ENCODE measurements at places on chromosomes 12 and 14.

DNA sequence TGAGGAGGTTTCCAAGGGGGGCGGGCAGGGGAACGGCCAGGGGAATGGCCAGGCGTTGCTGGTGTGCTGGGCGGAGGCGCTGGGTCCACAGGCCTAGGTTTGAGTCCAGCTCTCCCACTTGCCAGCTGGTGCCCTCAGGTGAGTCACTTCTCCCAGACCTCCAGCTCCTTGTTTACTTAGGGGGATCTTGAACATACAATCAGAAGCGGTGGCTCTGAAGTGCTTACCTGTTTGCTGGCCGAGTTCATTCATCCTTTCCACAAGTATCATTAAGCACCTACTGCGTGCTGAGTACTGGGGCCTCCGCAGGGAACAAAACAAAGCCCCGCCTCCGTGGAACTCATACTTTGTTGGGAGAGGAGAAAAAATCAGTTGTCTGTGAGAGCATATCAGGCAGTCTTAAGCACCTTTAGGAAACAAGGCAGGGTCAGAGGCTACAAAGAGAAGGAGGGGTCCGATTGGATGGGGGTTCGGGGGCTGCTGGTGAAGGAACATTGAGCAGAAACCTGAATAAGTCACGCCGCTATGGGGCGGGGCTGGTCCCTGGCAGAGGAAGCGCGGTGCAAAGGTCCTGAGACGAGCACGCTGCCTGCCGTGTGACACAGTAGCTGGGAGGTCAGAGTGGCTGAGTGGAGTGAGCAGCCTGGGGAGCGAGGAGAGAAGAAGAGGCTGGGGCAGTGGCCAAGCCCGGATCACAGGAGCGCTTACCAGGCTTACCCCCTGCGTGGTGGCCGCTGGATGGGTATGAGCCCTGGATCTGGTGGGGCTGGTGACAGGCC, 15.1 kb downstream of the MVK start:
- DNase-seq, result peak; percentile 93

- peak; percentile 48 for DNase-seq
These were observed 242.2 kb upstream of the OR4E1 start for GRCh38 chr14:21915826-21916225.

DNA sequence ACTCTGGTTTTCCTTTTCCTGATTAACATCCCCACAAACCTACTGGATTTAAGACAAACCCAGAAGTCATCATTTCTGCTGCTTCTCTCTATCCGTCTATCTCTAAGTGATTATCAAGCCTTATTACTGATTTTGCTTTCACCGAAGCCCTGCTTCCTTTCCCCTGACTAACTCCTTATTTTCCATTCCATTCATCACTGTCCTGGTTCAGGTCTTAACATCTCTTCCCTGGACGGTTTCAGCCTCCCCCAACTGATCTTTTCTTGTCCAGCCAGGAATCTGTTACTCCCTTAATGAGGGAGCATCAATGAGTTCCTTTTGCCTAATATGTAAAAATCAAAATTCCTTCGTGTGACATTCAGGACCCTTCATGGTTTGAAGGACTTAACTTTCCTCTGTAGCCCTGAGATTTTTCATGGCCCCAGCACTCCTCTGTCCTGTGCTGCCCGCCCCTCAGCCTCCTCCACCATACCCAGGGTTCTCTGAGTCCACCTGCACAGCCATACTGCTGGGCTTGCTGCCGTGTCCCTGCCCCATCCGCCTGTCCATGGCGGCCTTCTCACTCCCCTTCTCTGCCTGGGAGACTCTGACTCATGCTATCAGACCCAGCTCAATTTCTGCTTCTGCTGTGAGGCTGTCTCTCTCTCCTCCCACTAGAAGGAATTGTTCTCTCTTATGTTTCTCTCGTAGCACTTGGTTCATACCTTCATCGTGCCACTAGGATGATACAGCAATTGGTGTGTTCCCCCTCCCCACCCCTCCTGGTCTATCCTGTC, 167.8 kb upstream of the HIF1A start:
- DNase-seq, result peak; percentile 63

GRCh38 chr12:19457561-19457960, 18.3 kb downstream of the AEBP2 start:
- DNase-seq, result no peak

GRCh38 chr12:129719416-129719815, 184.4 kb downstream of the TMEM132D start:
- no peak for DNase-seq

DNA sequence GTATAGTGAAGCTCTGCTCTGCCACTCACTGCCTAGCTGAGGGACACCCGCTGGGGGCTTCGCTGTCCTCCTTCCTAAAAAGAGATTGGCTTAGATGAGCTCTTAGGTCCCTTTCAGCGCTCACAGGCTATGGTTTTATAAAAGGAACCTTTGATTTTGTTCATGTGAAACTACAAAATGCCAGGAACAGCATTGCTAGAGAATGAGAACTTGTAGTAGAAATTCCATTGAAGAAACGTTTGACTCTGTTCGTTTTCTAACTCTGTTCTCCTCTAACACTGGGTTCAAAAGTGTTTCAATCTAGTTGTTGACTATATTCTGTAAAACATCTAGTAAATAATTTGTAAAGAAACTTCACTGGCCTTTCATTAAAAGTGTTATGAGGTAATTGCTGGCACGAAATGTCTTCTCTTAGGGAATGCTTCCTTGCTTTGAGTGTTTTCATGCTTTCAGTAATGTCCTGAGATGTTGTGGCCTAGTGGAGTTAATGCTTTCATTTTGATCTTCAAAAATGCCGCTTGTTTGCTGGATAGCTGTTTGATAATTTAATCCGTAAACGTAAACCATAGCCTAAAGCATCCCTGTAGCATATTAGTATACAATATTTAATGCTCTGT, 1.6 kb downstream of the MARK3 start:
- no peak for DNase-seq

- DNase-seq, result no peak
These were observed 4.9 kb upstream of the RIC8B start for GRCh38 chr12:106769546-106769945.

GRCh38 chr12:118274066-118274465, 98.6 kb downstream of the TAOK3 start:
- DNase-seq, result no peak

DNA sequence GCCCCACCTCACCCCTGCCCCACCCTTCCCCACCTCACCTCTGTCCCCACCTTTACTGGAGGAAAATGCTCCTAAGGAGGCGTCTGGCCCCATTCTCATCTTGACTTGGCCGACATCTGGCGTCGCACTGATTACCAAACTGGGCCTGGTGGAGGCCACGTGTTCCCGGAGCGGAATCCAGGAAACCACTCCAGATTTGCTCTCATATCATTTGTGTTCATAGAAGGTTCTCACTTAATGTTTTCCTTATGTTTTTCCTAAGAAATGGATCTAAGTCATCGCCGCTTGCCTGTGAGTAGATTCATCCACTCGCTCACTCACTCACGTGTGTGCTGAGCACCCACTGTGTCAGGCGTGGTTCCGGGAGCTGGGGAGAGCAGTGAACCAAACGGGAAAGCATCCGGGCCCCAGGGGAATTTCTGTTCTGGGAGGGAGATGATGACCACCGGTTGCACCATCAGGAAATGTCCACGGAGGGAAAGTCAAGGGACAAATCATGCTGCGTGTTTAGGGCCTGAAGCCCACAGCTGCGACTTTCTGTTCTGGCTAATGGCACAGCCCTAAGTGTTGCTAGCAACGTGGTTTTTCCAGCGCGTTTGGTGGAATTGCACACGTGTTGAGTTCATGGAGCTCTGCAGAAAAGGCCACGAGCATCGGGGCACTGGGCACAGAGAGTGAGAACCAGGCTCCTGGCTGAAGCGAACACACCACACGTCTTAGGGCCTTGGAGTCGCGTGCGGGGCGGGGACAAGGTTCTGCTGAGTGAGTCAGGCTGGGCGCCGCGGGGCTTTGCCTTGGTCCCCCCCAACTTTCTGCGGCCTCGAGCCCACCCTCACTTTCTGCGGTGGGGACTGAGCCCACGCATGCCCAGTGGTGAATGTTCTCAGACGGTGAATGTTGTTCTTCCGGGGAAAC, 57.7 kb downstream of the ADGRD1 start:
- no peak for DNase-seq

DNA sequence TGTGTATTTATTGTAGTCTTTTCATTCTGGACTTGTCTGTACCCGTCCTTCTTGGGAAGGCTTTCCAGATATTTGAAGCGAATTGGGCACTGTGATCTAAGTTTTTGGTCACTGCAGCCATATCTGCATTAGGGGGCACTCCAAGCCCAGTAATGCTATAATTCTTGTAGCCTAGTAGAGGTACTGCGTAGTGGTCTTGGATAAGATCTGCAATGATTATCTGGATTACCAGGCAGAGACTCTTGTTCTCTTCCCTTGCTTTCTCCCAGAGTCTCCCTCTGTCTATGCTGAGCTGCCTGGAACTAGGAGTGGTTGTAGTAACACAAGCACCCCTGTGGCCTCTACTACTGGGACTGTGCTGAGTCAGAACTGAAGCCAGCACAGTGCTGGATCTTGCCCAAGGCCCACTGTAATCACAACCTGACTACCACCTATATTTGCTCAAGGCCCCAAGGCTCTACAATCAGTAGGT, 30.0 kb downstream of the SLC38A2 start:
- peak; percentile 57 for DNase-seq

- no peak for DNase-seq
These were observed 119.2 kb downstream of the PELI2 start for GRCh38 chr14:56237398-56237797.

GRCh38 chr14:99389174-99389826, 91.4 kb downstream of the SETD3 start:
- peak; percentile 56 for DNase-seq

DNA sequence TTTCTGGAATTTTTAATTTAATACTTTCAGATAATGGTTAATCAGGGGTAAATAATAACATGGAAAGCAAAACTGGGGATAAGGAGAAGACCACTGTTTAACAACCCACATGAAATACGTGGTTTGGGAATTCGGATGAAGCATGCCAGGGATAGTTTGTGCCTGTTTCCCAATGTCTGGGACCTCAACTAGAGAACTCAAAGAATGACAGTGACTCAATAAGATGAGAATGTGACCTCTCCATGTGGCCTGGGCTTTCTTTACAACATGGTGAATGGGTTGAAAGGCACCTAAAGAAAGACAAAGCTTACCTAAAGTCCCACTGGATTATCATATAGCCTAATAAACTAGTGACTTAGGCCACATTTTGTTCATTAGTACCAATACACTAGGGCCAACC, 460.3 kb upstream of the LRFN5 start:
- DNase-seq, result no peak

- DNase-seq, result no peak
These were observed 4.8 kb upstream of the SCARB1 start for GRCh38 chr12:124868252-124869058.

DNA sequence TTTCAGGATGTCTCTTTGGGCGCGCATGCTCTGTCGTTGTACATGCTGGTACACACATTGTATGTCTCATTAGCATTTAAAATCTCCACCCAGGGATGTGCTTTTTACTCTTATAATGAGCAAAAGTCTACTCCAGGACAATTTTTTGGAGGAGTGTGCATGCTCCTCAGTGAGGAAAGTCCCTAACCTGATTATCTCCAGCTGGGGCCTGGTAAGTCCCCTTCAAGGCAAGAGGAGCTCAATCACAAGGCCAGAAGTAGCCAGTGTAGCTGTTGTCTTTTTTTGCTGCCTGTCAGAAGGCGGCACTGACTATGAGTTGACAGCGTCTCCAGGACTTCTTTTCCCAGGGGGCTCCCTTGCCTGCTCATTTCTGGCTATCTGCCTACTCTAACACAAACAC, 218.3 kb upstream of the CNTN1 start:
- no peak for DNase-seq

GRCh38 chr12:38903596-38903995, 1.8 kb downstream of the CPNE8 start:
- DNase-seq, result peak; percentile 24

DNA sequence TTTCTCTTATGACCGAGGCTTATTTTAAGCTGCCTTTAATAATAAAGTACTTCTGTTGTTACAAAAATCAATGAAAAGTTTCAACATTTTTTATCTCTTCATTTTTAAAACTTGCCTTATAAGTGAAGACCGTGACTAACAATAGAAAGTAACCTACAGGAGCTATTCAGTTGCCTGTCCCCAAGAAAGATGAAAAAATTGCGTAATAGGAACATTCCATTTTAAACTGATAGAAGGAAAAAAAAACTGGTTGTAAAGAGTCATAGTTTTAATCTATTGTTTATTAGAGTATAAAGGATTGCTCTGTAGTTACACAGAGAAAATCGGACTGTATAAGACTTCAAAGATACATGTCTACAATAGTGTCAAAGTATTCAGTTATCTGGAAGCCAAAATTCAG, 83.3 kb downstream of the DAAM1 start:
- no peak for DNase-seq

DNA sequence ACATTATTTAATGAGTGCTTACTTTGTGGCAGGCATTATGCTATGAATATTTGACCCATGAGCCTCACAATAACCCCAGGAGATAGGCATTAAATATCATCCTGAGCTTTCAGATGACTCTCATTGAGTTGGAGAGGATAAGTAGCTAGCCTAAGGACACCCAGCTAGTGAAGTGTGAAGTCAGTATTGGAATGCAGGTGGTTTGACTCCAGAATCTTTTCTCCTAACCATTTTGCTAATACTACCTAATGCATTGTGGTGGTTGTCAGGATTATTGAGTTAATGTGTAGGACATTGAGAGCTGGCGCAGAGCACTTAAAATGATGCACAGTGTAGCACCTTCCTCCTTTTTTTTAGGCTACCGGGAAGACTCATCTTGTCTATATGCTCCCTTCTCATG, 3.8 kb upstream of the CDKL1 start:
- no peak for DNase-seq

GRCh38 chr14:31962920-31963319, 114.2 kb upstream of the ARHGAP5 start:
- DNase-seq, result no peak

DNA sequence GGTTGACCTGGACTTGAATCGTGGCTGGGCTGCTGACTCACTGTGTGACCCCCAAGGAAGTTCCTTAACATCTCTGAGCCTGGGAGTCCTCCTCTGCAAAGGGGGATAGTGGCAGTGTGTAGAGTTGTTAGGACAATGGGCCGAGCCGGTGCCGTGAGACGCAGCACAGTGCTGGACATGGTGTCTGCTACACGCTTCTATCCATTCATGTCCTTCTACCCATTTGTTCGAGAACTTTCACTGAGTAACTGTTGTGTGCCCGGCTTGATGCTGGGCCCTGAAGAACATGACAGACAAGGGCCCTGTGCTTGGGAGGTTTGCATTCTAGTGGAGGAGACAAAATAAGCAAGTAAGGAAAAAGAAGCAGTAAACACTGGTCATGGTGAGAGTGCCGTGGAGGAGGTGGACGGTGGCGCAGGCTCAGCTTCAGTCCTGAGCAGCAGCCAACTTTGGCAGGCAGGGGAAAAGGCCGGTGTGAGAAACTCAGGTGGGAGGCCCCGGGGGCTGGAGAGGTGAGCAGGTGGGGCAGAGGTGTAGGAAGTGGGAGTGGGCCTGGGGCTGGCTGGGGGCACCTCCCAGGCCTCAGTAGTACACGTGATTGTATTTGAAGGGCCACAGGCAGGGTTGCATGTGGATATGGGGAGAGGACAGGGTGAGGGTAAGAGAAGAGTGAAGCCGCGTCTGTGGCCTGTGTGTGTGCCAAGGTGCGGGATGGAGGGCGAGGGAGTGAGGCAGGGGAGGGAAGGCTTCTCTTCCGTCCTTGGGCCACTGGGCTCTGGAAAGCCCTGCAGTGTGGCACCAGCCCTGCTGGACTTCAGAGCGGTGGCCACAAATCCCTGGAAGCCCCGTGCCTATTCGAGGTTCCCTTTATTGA, 13.8 kb downstream of the VASH1 start:
- no peak for DNase-seq

- no peak for DNase-seq
These were observed 14.9 kb downstream of the ITGA7 start for GRCh38 chr12:55692631-55693322.
